Activated CD4-positive, CD25-positive, alpha-beta regulatory T cell treated with anti-CD3 and anti-CD28 coated beads, Interleukin-2, amount 50 U/mL, for 72 hours (primary cell): ENCODE measurements at places on chromosomes 4 and X.

- no peak for DNase-seq
These were observed 755.4 kb upstream of the HTR2C start for GRCh38 chrX:113828470-113828869.

GRCh38 chr4:53461244-53461643 is 83.8 kb downstream of the FIP1L1 start:
- DNase-seq = no peak

DNA sequence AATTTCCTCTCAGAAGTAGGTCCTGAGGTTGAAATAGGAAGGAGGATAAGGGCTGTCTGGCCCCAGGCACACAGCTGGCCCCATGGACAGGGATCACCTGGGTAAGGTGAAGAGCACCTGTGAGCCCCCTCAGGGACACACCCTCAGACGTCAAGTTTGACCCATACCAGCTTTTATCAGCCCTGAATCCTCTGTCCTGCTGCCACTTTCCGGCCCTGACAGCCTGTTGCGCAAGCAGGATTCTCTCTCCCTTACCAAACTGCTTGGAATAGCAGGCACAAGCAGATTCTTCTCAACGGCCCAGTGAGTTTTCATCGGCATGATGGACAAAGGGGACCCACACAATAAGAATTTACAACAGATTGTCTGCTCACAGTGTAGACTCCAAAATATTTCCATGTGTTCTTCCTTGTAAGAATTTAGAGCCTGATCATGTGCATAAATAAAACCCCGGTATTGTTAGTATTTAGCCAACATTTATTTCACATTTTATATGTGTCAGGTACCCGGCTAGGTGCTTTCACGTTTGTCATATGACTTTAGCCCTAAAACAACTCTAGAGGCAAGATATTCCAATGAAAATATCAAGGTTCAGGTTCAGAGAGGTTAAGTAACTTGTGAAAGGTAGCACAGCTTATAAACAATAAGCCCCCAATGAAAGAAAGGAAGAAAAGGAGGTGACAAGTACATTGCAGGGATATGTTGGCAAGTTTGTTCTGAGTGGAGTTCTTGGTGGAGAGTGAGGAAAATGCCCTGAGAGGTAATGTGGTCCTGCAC is 107.2 kb upstream of the KIT start:
- no peak for DNase-seq

GRCh38 chr4:2102045-2102883 is 43.1 kb downstream of the NAT8L start:
- DNase-seq = no peak

GRCh38 chrX:68511255-68511654 is 12.4 kb downstream of the YIPF6 start:
- no peak for DNase-seq

DNA sequence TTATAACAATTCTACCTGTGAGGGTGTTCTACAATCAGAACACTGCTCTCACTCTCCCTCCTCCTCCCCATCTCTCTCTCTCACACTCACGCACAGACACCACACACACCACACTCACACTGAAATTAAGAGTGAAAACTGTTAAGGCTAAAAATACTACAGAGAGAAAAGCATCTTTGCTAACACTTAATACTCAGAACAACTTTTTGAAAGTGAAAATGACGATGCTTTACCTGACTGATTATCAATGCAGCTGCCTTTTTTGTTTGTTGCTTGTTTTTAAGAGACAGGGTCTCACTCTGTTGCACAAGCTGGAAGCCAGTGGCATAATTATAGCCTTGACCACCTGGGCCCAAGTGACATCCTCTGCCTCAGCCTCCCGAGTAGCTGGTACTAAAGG is 222.4 kb downstream of the APBB2 start:
- no peak for DNase-seq

- no peak for DNase-seq
These were observed 106.6 kb downstream of the RASL11B start for GRCh38 chr4:52968691-52969090.

- DNase-seq = no peak
These were observed 29.6 kb upstream of the IGFBP7 start for GRCh38 chr4:57139783-57140182.

DNA sequence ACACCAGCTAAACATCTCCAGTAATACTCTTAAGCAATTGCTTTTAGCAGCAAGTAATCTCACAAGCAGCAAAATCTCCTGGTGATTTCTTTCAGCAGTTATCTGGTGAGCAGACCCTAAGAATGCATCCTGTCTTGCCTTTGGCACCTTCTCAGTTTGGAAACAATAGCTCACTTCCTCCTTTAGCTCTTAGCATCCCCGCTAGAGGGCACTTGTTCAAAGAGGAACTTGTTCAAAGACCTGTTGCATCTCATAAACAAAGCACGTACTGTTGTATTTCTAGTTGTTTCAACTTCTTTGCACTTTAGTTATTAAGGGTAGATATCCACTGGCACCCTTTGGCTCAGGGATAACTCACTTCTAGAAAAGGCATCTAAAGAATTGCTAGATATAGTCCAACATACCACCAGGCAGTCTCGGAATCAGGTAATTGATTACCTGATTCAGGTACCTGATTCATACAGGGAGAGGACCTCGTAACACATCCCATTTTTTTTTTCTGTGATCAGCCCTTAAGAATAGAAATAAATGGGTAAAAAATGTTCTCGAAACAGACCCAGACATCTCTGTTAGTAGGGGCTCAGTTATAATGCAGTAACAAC is 81.9 kb upstream of the QRFPR start:
- no peak for DNase-seq

- DNase-seq = no peak
These were observed 97.7 kb upstream of the ACSL4 start for GRCh38 chrX:109830704-109831206.

GRCh38 chr4:86181585-86181984 is 178.3 kb downstream of the MAPK10 start:
- DNase-seq = no peak

DNA sequence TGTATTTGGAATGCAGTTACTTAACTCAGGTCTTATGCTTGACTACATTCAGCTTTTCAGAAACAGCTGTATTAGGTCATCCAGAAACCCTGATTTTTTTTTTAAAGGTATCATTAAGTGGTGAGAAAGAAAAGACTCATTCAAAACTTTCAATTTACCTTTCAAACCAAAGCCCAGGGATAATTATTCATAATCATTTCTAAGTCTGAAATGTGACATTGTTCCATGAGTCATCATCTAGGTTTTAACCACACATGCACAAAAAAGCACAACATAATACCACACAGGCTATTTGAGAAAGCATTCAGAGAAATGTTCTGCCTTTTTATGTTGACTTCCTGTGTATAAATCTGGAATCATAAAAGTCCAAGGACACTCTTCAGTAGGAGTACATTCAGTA is 288.2 kb downstream of the IL1RAPL2 start:
- no peak for DNase-seq

GRCh38 chr4:123168812-123169211 is 227.8 kb upstream of the SPRY1 start:
- DNase-seq = no peak

- no peak for DNase-seq
These were observed 119.2 kb downstream of the CORIN start for GRCh38 chr4:47718696-47719095.

GRCh38 chrX:8579602-8580001 is 115.0 kb downstream of the VCX3B start:
- DNase-seq = no peak

- no peak for DNase-seq
These were observed 67.9 kb upstream of the SOX3 start for GRCh38 chrX:140572724-140573123.
